Fibroblast of the conjunctiva (primary cell): ENCODE measurements at places on chromosomes 2 and 18.

DNA sequence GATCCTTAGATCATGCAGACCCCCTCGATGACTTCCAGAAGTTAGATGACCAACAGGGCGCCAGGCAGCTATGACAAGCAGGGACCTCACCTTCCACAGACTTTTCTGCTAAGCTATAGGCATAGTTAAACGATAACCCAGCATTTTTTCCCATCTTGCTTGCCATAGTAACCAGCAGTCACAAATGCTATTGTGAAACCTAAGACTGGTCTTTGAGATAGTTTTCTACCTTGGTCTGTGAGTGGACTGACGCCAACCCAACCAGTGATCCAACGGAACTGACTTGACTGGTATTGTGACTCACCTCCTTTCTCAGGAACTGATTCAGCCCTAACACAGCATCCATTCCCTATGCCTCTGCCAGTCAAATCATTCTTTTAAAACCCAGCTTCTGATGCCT, 361.2 kb downstream of the LRRTM4 start:
- no peak for DNase-seq

- no peak for DNase-seq
Measured at GRCh38 chr2:97675430-97676113, 6.1 kb downstream of the C2orf92 start.

GRCh38 chr18:41714872-41715271, 240.2 kb upstream of the PIK3C3 start:
- DNase-seq, result no peak

DNA sequence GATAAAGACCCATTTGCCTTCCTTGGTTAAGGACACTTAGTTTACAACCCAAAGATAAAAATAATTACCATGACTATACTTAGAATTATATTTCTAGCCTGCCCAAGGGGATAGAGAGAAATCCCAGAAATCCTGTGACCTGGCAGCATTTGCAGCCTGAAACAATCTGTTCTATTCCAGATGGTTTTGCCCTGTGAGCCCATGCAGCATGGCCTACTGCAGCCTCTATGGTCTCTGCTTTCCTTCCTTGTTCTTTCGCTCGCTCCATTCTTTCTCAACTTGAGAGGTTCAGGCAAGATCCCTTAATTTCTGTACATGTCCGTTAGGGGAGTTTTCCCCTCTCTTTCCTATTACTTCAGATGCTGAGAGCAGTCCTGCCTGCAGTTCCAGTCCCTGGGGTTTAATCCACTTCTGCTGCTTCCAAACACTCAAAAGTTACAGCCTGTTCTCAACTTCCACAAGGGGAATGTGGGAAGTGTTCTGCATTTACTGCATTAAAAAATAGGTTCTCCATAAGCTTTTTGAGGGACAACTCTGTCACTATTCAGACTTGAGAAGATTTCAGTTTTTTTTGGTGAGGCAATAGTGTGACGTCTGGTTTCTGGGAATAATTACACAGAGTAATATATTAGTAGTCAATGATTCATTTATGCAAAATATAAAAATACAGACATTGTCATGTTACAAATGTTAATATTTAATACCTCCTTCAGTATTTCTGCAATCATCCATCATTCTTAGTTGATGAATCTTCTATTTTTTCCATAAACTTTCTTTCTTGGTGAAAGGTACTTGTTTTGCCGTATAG, 80.3 kb downstream of the CDCA7 start:
- DNase-seq, result no peak

GRCh38 chr2:206832873-206833272, 67.5 kb downstream of the FASTKD2 start:
- peak; percentile 18 for DNase-seq

DNA sequence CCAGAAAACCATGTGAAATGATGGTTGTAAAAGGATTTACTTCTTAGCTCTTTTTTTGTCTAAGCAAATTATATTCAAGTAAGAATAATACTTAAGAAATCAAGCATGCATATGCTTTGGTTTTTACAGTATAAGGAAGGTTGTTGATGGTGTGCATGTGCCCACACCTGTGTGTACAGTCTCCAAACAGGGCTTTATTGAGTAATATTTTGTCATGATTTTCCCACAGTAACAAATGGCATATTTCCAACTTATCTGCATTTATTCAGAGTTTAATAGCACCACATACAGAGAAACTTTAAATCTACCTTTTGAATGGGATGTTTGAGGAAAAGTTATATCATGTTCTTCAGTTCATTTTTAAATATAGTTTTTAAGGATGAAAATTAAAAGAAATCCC, 76.5 kb upstream of the DSG1 start:
- no peak for DNase-seq

- DNase-seq, result no peak
Measured at GRCh38 chr2:55399815-55400214, 19.8 kb downstream of the CCDC88A start.

- no peak for DNase-seq
Measured at GRCh38 chr2:3962719-3963118, 259.3 kb downstream of the DCDC2C start.
